ENCODE measurements at places on chromosomes 1 and 21.

- no peak for DNase-seq
Observed at GRCh38 chr1:235077163-235077540, 51.5 kb downstream of the TOMM20 start.

GRCh38 chr1:85575363-85575995, 5.1 kb upstream of the CCN1 start:
- no peak for DNase-seq

DNA sequence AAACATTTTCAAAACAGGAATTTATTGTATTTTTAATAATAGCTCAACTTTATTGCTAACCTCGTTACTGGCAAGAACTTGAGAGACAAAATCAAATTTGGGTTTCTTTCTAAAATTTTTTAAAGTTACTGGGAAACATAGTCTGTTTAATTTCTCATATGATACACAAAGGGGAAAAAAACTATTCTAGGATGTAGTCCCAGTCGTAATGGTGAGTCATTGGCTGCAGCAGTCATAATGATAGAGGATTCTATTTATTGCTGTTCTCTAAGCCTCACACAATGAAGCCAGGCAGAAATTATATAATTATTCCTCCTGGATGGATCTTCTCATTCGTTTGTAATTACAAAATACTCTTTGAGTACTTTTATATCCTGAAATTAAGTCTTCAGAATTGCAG, 326.5 kb upstream of the SGIP1 start:
- DNase-seq = no peak

DNA sequence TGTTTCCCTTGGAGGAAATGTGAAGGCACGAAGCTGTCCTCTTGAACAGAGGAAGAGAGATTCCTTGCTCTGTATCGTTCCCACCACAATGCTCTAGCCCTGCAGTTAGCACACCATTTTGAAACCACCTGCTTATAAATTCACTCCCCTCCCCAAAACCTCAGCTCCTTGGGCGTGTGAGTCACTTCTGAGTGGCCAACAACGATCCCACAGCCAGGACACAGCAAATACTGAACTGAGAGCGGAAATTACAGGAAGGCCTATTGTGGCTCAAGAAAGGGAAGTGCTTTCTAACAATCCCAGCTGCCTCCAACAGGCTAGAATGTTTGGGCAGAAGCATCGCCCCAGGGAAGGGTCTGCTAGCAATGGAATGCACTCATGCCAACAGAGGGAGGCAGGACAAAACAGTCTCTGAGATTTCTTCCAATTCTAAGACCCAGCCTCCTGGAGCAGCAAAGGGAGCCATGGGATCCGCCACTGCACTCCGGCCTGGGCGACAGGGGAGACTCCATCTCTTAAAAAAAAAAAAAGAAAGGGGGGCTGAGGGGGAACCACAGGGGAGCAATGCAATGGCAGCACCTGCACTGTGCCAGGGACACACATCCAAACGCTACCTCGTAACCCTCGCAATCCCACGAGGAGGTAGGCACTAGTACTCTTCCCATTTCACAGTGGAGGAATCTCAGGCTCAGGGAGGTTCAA, 1.9 kb downstream of the TMEM53 start:
- DNase-seq = no peak

DNA sequence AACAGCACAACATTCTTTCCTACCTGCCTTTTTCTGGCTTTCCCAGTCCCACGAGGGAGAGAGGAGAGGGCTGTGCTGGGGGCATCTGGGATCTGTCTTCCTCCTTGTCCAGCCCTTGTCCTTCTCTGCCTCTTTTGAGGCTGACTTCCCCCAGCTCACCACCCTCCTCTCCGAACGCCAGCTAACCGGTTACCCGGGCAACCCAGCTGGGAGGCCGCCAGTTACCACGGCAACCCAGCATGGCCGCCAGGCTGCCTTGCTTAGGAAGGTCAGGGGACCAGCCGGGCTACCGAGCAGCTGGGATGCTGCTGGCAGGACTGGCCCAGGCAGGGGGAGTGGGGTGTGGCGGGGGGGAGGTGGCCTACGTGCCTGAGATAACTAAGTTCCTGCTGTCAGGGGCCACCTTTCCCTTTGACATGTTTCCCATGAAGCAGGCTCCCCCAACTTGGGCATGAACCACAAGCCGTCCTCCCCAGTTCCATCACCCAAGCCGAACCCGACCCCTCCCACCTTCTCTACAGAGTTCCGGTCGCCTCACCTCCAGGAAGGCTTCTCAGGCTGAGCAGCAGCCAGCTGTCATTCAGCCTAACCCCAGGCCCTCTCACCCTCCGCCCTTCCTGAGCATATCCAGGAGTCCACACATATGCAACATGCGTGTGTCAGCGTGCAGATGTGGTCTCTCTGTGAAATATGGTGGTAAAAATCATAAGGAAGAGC, 8.7 kb downstream of the PLEKHA6 start:
- peak; percentile 87 for DNase-seq

GRCh38 chr1:182633031-182633430, 28.8 kb upstream of the RGS16 start:
- DNase-seq = no peak

DNA sequence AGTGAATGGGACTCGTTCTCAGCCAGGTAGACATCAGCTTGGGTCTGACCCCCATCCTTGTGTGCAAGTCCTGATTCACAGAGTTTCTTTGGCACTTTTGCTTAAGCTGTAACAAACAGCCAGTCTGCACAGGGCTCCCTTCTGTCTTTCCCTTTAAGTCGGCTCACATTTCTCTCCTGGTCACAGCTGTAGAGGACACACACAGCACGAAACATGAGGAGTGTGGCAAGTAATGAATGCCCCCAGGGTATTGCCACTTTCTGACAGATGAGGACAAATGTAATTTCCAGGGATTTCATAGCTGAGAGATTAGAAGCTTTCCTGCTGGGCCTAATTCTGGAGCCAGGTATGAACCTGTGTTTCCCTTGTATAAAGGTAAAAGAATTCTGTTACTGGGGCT, 423.5 kb downstream of the KIF26B start:
- DNase-seq = no peak

DNA sequence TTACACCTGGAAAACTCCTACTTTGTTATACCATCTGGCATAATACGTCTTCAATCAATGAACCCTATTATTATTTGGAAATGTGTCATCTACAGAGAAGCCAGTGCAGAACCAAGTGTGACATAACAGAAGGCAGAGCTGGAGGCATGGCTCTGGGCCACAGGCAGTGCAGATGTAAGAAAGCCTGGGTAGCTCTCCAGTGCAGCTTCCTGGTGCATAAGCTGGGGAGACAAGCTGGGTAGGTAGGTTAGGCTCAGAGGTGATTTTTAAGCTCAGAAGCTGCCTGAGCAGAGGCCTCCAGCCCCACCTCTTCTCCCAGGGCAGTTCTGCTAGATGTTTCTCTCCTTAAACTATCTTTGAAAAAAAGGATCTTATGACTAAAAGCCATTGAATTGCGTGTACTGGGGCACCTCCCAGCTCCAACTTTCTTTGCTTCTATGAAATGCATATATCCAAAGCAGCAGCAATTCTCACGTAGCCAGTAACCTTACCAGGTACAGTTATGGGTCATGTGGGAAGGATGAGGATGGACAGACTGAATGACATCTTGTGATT, 30.7 kb downstream of the AKNAD1 start:
- no peak for DNase-seq

DNA sequence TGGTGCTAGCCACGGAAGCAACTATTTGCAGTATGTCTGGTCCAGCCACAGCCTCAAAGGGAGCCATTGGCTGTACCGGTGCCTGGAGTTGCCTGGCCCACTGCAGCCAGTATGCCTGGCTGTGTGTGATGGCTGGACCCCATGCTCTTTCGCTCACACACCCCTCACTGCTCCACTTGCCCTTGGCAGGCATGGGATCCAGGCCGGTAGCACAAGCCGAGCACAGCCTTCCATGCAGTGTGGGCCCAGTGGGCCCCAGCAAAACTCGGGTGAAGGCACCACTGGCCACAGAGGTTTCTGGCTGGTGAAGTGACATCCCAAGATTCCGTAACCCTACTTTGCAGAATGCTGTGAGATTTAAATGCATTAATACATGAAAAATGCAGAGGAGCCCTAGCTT, 665.8 kb downstream of the PLPP3 start:
- DNase-seq = no peak

DNA sequence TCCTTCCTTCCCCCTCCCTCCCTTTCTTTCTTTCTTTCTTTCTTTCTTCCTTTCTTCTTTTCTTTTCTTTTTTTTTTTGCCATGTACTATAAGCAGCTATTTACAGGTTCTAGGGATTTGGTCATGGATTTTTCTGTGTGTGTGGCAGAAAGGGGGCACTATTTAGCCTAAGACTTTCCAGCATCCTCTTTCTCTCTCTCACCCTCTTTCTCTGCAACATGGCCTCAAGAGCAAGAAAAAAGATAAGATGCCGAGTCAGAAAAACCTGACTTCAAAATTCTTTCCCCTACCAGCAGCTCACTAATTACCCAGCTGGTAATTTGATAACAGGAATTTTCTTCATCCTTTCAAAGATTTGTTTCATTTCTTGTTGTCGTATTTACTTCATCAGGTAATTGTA, 458.3 kb upstream of the ADAMTS5 start:
- DNase-seq = no peak

DNA sequence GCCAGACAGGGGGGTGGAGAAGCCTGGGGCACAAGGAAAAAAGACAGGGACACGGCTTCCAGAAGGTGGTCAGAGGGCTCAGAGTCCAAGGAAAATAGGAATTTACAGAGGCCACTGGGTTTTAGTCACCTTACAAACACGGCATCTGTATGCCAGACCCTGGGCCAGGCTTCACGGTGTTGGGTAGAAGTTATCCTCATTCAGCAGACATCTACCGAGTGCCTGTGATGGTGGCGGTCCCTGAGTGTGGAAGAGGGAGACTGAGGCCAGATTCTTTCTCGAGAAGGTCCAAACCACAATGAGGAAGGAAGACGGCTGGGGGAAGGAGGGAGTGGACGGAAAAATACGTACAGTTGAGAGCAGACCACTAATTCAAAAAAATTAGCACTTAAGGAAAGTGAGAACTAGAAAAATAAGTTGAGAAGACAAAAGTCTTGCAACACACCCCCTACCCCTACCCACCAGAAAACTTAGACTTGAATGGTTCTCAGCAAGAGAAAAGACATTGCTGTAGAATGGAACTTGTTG, 864 bp upstream of the BTG2 start:
- DNase-seq = no peak

- DNase-seq = no peak
Observed at GRCh38 chr1:81458186-81458585, 342.5 kb upstream of the ADGRL2 start.

- DNase-seq = no peak
Observed at GRCh38 chr1:167592475-167592874, 37.6 kb upstream of the RCSD1 start.

DNA sequence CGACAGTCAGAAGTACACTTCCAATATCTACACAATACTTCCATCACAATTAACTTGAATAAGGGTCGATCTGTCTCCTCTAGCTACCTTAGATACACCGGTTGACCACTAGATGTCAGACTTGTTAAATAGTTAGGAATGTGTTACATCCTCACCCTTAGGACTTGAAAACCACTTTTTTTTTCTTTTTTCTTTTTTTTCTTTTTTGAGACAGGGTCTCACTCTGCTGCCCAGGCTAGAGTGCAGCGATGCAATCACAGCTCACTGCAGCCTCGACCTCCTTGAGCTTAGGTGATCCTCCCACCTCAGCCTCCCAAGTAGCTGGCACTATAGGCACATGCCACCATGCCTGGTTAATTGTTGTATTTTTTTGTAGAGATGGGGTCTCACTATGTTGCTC, 120.4 kb upstream of the GREM2 start:
- no peak for DNase-seq

GRCh38 chr1:98817821-98818220, 156.3 kb downstream of the SNX7 start:
- DNase-seq = no peak

DNA sequence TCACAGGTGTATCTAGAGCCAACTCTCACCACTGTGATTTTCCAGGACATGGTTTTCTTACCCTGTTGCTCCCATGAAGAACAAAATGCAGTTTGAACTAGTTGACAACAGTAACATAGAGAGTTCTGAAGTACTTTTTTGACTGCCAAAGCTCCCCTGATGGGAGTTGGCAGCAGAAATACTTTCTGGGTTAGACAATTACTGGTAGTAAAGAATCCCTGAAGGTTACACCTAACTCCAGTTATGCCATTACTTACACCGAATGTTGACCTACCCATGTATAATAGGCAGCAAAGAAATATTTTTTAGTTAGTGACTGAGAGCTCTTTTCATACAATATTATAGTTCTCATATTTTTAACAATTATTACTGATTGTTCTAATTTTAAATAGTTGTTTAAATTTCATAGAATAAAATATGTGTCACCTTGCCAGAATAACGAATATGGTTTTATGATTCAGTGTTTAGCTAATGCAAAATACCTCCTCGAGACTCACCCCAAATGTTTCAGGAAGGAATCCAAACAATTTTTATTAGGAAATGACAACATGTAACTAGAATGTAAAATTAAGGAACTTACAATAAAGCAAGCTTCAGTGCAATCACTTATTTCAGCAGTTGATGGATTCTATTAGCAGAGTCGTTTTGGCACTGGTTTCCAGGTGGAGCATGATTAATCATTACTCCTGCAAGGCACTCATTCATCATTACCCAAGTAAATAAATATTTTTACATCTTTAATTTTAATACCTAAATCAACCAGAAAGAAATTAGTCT, 237.6 kb downstream of the MRPL39 start:
- DNase-seq = no peak

GRCh38 chr1:210739627-210740026, 394.3 kb downstream of the KCNH1 start:
- no peak for DNase-seq

DNA sequence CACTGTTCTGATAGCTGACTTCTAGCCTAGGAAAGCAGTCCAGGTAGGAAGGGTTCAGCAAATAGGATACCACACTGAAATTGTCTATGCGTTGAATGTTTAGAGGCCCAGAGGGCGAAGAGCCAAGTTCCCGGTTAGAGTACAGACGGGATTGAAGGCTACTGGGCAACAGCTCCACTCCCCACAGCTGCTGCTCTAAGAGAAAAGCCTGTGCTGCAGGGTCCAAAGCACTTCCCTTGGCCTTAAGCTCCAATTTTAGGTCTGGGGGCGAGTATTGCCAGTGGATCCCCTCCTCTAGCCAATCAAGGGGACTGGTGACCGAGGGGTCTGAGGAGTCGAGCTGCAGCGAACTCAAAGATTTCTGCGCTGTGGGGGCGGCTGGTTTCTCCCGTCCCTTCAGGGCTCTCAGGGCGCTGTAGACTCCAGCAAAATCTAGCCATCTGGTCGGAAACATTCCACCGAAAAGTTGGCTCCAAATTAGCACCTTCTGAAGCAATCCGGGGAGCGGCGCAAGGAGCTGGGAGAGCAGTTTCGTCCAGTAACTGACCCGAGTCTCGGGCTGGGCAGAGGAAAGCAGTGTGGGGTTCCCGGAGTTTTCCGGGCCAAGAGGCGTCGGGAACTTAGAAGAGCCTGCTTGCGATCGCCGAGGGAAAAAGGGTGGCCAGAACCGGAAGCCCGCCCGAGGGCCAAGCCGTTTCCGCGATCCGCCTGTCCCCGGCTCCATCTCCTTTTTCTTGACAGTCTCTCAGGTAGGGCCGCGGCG, 748 bp downstream of the PPP1R15B start:
- DNase-seq = no peak

GRCh38 chr1:217333939-217334338, 297.0 kb downstream of the GPATCH2 start:
- DNase-seq = no peak

Data from Right ventricle myocardium inferior (tissue), 1 donor.